ENCODE measurements at places on chromosomes 13 and 19.

- DNase-seq = no peak
Observed at GRCh38 chr13:22726726-22727125, 454.1 kb upstream of the SGCG start.

- DNase-seq = no peak
Observed at GRCh38 chr13:32381539-32381938, 46.4 kb downstream of the N4BP2L1 start.

GRCh38 chr19:49113762-49114629 is at the start of gene LIN7B:
Gene LIN7B, plus strand, starts transcription at chr19:49114370. Its CDS starts 35 bp downstream, at chr19:49114405.
- DNase-seq = no peak

DNA sequence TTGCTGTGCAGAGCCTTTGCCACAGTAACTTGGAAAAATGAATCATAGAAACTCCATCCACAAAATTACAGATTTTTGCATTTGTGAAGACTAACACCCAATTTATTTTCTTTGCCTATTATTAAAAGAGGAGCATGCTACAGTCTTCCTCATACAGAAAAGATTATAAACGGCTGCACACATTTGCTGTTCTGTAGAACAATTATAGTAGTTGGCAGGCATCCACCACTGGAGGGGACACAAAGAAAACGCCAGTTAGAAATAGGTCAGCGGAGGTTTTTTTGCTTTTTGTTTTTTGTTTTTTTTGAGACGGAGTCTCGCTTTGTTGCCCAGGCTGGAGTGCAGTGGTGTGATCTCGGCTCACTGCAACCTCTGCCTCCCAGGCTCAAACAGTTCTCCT is 51.6 kb downstream of the SACS start:
- no peak for DNase-seq

GRCh38 chr19:31574251-31574973 is 225.2 kb upstream of the TSHZ3 start:
- no peak for DNase-seq

GRCh38 chr13:25065974-25066770 is 29.8 kb upstream of the PABPC3 start:
- DNase-seq = no peak

DNA sequence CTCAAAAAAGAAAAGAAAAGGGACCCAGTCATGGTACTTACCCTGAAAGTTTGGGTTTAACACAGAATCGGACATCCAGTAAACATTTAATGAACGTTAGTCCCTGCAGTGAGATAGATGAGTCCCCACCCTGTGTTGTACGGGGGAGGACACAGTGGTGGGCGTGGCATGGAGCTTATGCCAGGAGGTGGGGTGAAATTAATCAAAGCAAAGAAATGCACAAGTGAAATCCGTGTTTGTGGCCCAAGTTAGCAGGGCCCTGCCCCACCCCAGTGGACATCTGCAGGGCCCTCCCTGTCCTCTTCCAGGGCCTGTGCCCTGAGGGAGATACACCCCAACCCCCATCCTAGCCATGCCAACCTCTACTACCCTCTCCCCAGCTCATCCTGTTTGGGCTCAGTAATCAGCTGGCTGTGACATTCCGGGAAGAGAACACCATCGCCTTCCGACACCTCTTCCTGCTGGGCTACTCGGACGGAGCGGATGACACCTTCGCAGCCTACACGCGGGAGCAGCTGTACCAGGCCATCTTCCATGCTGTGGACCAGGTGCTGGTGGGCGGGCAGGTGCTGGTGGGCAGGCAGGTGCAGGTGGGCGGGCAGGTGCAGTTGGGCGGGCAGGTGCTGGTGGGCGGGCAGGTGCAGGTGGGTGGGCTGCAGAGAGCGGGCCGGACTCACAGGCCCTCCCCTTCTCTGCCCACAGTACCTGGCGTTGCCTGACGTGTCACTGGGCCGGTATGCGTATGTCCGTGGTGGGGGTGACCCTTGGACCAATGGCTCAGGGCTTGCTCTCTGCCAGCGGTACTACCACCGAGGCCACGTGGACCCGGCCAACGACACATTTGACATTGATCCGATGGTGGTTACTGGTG is 3.9 kb downstream of the MCOLN1 start:
- DNase-seq = no peak

DNA sequence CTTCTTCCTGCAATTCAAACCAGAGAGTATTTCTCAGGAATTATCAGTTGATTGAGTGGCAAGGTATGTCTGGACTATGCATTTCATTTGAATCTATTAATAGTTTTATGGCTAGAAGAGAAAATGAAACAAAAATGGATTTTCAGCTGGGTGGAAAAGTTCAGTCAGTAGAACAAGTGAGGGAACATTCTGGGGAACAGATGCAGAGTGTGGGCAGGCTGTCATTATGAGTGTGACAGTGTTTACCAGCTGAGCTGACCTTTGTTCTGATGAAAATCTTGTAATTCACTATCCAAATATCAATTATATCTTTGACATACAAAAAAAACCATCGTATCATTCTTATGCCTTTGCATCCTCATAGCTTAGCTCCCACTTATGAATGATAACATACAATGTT is 2.6 kb upstream of the CLC start:
- no peak for DNase-seq

- DNase-seq = no peak
Observed at GRCh38 chr19:17337675-17338432, 501 bp downstream of the GTPBP3 start.

GRCh38 chr13:29905845-29906244 is 55.4 kb upstream of the UBL3 start:
- DNase-seq = no peak

DNA sequence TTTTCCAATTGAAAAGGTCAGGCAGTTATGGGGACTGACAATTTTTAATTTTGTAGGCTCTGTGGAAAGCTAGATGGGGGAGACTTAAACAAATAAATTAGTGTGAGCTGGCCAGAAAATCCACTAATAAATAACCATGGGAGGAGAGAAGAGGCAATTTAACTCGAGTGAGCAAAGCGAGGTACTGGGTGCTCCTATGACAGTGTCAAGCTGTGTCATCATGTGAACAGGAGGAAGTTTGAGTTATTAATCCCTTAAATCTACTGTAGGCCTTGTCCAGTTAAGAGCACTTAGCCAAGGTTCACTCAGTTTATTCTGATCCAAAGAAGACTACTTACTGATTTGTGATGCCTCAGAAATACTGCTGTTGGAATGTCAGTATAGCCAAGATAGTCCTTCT is 122.8 kb downstream of the OXGR1 start:
- DNase-seq = no peak

Measured in omental fat pad (tissue), 4 donors.